ENCODE measurements at places on chromosomes 3 and 15.

DNA sequence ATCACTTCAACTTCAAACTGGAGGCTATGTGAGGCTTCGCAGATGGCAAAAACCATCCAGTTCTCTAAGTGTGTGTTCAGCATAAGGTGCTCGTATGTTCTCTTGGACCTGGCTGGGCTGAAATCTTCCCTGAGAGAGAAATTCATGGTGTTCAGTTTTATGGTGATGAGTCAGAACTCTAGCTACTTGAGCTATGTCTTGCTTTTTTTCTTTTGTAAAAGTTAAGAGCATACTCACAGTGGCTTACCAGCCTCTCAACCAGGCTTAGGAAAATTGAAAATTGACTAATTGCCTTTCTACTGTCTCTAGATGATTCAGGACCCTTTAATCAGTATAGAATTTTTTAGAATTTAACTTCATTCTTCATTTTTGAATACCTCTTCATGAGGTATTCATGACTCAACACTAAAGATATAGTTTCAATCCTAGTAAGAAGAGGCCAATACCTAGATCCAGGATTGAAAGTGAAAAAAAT, 617.5 kb downstream of the TBL1XR1 start:
- no peak for DNase-seq

DNA sequence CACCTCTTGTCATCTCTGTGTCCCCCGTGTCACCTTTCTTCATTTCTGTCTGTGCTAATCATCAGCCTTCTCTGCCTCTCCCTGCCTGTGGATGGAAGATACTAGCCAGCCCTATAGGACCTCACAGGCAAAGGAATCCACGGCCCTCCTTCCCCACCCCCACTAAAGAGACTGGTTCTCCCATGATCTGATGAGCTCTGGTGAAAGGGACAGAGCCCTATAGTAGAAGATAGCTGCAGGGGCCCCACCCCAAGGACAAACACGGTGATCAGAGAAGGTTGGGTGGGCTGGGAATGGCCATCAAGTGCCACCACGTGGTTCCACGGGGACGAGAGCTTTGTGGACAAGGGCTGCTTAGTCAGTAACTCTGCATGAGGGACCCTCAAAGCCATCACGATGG, 27.8 kb upstream of the RASA2 start:
- DNase-seq = no peak

DNA sequence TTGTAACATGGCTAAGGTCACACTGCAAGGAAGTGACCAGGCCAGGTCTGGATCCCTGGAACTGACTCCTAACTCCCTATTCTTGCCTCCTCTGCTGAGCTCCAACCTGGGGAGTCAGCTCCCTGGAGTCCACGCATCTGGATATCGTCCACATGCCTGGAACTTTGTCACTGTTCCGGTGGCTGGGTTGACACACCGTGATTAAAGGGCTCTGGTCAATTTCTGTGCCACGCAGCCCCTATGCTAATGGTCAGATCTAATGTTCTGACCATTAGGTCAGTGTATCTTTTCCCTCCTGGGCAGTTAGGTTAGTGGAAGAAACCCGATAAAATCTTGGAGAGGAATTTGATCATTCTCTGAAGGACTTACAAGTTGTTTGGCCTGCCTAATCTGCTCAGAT, 1.6 kb upstream of the TPM1 start:
- DNase-seq = no peak

DNA sequence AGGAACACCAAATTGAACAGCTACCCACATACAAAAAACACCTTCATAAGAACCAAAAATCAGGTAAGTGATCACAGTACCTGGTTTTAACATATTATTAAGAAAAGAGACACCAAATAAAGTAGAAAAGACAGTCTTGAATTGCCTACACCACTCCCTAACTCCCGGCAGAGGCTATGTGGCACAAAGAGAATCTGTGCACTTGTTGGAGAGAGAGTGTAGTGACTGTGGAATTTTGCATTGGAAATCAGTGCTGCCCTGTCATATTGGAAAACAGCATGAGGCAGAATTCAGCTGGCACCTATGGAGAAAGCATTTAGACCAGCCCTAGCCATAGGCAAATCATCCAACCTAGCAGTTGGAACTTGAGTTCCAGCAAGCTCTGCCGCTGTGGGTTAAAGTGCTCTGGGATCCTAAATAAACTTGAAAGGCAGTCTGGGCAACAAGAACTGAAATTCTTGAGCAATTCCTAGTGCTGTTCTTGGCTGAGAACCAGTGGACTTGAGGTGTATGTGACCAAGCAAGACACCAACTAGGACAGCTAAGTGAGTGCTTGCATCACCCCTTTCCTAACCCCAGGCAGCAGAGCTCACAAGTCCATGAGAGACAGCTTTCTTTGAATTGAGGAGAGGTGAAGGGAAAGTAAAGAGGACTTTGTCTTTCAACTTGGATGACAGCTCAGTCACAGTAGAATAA, 969.6 kb upstream of the ALCAM start:
- DNase-seq = peak; percentile 27

- no peak for DNase-seq
Observed at GRCh38 chr3:30397030-30397429, 209.4 kb upstream of the TGFBR2 start.

GRCh38 chr15:24678485-24678884, 2.9 kb downstream of the NPAP1 start:
- no peak for DNase-seq

DNA sequence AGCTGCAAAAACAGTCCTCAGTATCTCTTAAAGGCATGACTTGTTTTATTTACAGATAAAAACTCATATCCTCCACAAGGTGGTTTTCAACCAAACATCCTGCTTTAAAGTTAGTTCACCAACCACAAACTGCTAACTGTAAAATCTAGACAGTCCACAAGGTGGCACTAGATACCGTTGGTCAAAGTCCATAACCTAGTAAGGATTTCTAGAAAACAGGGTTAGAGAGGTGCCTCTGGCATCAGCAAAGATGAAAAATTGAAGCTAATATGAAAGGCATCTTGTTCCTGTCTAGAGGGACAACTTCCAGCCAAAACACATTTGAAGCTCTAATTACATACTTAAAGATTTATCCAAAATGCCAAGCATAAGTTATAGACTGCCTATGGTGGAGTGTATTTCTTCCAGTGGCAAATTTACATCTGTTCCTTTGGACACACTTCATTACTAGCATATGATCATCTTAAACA, 56.0 kb downstream of the ZMAT3 start:
- no peak for DNase-seq

DNA sequence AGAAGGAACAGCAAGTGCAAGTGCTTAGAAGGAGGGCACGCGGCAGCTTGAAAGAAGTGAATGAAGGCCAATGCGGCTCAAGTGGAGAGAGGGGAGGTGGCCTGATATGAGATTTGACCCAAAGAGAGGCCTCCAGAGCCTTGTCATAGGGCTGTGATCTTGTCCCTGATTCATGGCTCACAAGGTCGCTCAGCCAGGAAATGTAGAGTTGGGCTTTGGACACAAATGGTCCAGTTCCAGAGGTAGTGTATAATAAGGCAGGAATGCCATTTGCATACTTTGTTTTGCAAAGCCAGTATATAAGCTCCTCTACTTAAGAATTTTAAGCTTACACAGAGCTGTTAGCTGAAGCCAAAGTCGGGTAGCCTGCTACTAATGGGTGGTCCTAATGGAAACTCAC, 33.7 kb downstream of the HGD start:
- no peak for DNase-seq

- peak; percentile 45 for DNase-seq
Observed at GRCh38 chr3:184688882-184689271, 23.0 kb downstream of the MAGEF1 start.

- no peak for DNase-seq
Observed at GRCh38 chr3:187551416-187551815, 118.8 kb downstream of the SST start.

- DNase-seq = no peak
Observed at GRCh38 chr3:126063358-126063965, 20.5 kb downstream of the SLC41A3 start.

GRCh38 chr3:187802928-187803259, 57.6 kb upstream of the BCL6 start:
- no peak for DNase-seq

GRCh38 chr15:83285979-83286553, 1.6 kb upstream of the BNC1 start:
- no peak for DNase-seq

GRCh38 chr3:121869736-121870135, 24.5 kb upstream of the SLC15A2 start:
- DNase-seq = no peak

DNA sequence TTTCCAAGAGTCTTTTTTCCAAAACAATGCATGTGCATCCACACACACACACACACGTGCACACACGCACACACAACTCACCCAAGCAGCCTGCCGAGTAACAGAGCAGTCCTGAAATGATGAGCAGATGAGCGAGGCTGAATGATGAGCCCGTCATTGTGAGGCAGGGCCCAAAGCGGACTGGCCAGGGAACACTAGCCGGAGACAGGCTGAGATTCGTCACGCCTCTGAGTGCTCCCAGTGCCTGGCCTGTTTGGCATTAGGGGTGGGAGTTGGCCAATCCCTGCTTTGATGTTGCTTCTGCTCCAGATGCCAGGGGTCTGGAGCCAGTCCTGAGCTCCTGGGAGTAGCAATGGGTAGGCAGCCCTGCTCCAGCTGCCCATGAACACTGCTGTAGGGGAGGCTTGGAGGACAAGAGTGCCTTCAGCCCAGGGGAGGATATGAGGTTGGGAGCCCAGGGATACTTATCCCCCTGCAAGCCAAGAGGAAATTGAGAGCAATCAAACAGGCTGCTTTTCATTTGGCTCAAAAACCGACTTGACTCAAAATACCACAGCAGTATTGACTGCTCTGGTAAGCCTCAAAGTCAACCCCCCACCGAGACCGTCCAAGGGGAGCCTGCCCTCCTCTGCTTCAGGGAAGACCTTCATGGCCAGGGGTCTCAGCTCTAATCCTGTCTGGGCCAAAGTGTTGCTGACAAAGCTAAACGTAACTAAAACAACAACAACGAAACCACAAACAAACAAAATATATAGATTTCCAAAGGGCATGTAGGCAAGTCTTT, 22.9 kb downstream of the COLQ start:
- no peak for DNase-seq

GRCh38 chr3:38648659-38649499, 608 bp downstream of the SCN5A start:
- peak; percentile 55 for DNase-seq

DNA sequence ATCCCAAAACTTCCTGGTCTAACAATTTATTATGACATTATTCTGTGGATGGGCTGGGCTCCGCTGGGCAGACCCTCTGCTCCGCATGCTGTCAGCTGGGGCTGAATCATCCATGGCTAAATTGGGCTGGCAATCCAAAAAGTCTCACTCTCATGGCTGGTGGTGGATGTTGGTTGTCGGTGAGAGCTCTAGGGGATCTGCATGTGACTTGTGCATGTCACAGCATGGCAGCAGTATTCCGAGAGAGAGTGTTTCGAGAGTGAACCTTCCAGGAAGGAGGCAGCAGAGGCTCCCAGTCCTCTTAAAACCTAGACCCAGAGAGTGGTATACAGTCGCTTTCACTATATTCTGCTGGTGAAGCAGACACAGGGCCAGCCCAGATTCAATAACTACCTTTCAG, 9.9 kb downstream of the RARB start:
- DNase-seq = no peak

GRCh38 chr3:194696702-194697101, 11.0 kb downstream of the FAM43A start:
- DNase-seq = no peak
